ENCODE measurements at places on chromosomes 7 and 10.

DNA sequence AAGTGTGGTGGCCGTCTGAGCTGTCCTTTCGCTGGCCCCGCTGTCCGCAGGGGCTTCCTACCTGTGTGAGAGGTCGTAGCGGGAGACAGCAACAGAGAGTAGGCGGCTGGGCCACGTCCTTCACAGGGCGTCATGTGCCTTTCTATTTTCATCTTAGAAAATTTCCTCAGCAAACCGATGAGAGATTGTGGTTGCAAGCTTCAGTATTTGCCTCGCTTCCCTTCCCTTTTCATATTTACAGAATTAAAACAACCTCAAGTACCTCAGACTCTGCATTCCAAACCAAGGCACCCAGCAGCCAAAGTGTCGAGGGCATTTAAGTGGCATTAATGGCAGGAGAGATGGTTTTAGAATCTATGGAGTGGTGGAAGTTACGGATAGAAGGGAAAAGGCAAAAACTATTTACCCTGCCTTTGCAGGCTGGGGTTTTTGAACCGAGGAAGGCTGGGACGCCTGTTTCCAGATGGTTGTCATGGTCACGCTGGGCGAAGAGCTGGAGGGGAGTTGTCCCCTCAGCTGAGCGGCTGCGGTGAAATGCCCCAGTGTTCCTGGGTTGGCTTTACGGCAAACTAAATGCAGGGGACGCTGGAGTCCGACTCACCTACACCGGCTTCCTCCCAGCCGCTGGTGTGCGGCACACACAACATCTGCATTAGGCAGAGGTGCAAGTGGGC is 41.9 kb downstream of the WIPI2 start:
- DNase-seq = no peak

GRCh38 chr10:73559590-73559989 is 31.6 kb downstream of the USP54 start:
- DNase-seq = no peak

GRCh38 chr10:83603708-83604107 is 535.6 kb upstream of the GHITM start:
- DNase-seq = no peak

GRCh38 chr7:85038466-85038865 is 148.4 kb downstream of the SEMA3D start:
- DNase-seq = no peak

DNA sequence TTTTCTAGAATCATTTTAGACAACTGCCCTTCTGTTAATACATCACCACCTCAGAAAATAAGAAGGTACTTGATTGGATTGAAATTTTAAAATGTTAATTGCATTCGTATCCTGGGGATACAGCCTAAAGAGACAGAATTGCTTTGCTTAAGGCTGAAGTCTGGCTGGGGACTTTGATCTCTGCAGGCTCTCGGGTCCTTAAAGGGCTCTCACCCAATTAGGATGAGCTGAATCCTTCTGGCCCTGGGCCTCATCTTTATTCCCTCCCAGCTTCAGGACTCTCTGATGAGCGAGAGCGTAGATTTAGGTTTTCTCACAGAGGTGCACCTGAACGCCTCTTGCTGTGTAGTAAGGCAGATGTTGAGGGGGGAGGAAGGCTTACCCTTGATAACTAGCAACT is 475.3 kb upstream of the C7orf33 start:
- DNase-seq = no peak

GRCh38 chr10:28722065-28722803 is 44.9 kb downstream of the BAMBI start:
- no peak for DNase-seq

GRCh38 chr10:31926765-31927564 is 1.7 kb downstream of the ARHGAP12 start:
- no peak for DNase-seq

DNA sequence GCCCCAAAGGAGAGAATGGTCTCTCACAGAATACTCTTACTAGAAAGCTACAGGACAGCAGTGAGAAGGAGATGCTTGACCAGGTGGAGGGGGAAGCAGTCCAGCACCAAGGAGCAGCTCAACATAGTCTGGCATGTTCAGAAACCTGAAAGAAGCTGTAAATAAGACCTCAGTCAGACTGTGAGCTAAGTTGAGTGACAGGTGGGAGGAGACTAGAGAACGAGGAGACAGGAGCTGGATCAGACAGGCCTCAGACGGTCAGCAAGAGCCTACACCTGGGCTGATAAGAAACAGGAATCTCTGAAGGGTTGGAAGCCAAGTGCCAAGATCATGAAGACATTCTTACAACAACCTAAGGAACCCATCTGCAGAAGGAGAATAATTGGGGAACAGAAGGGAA is 54.5 kb downstream of the ELMO1 start:
- no peak for DNase-seq

DNA sequence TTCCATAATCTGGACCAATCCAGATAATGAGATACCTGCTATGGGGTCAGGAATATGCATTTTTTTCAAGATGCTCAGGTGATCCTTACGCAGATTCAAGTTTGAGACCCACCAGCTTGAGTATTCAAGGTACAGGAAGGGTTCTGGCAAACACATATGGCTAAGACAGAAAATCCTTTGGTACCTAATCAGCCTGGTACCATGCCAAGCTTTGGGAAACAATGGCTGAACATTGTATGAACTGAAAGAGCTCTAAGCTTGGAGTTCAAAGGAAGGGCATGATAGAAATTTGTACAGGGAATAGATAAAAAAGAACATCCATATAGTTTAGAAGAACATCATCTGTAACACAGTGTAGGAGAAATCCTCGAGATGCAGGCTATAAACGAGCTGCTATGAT is 382.7 kb downstream of the THSD7A start:
- no peak for DNase-seq

GRCh38 chr10:112535531-112535951 is 88.5 kb downstream of the VTI1A start:
- no peak for DNase-seq

GRCh38 chr10:92244796-92245195 is 46.1 kb downstream of the CPEB3 start:
- DNase-seq = no peak

DNA sequence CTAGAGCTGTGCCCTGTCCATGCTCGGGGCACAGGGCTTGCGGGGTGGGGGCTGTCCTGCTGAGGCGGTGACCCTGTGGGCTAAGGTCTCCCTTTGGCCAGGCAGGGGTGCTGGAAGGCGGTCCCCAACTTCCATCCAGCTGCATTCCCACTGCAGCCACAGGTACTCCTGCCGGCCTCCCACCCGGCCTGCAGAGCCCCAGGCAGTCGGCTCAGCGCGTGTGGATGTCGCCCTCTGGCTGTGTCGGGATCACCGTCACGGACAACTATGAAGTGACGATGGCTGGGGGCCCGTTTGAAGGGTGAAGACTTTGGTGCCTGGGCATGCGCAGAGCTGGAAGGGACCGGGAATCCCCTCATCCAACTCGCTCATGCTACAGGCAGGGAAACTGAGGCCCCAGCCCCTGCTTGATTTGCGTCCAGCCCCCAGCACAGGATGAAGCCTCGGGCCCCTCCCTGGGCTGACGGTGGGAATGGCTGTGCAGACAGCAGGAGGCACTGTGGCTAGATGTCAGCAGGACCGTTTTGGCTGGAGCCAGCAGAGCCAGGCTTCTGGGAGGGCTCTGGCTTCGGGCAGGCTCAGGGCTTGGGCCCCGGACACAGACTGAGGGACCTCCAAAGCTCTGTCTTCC is 2.3 kb upstream of the TMEM184A start:
- no peak for DNase-seq

DNA sequence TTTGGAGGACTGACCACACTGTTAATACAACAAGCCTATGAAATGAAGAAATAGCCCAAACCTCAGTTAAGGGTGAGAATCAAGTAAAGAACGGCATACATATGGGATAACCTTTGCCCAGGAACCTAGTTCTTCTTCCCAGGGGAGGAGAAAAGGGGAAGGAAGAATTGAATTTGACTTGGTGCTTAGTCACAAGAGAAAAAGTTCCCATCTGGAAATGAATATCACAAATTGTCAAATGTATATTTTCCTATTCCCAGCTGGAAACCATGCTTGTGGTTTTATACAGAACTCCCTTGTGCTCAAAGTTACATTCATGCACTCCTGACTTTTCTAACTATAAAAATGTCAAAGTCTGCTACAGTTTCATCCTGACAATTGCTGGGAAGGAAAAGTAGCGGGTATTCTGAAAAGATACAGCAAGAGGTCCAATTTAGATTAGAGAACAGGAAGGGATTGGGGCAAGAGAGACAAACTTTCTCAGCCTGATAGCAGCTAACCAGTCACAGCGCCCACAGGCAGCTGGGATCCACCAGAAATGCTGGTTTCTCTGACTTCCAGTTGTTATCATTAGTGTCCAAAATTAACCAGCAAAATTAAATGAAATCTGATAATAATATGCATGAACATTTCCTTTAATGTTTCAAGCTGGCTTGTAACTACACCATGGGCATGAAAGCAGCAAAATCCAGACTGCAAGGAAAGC is 18.6 kb upstream of the GSAP start:
- no peak for DNase-seq

DNA sequence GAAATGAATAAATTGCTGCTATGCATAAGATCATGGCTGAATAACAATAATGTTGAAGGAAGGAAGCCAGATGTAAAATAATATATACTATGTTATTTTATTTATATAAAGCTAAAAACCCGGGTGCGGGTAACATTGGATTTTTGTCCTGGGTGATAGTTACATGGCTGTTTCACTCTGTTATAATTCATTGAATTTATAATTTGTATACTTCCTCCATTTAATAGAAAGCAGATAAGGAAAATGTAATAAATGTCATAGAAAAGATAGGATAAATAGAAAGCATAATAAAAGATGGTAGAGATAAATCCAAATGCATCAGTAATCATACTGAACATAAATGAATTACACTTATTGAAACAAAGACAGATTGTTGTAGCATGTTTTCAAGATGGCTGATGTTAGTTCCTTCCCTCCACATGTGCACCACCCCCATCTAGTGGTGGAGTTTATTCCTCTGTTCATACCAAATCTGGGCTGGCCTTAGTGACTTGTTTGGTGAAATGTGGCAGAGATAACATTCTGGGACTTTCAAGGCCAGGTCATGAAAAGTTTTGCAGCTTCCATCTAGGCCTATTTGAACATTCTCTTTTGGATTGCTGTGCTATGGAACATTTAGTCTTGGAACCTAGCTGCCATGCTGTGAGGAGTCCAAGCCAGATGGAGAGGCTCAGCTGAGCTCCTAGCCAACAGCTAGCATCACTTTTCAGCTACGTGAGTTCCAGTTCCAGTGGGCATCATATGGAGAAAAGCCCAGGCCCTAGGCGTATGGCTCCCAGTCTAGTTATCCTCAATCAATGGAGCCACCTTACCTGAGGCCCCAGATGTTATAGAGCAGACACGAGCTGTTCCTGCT is 46.9 kb downstream of the AHCYL2 start:
- peak; percentile 49 for DNase-seq
